ENCODE measurements at places on chromosomes 5 and 9.

GRCh38 chr5:54753034-54753433 is 232.4 kb downstream of the ESM1 start:
- no peak for DNase-seq

DNA sequence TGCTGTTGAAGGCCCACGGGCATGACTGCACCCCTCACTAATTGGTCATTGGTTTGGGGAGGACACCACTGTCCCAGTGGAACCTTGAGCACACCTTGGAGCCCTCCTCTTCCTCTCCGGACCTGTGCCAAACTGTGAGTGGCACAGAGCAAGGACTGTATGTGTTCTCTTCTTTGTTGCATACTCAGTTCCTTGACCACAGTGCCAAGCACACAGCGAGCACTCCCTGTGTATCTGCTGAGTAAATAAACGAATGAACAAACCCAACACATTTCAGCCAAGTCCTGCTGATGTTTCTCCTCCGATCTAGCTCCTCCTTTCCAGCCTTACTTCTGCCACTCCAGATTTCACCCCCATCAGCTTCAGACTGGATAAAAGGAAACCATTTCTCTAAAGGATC is 2.7 kb upstream of the TRIM52 start:
- DNase-seq: no peak

- peak; percentile 49 for DNase-seq
Measured at GRCh38 chr9:20620650-20621470, 1.4 kb downstream of the MLLT3 start.

DNA sequence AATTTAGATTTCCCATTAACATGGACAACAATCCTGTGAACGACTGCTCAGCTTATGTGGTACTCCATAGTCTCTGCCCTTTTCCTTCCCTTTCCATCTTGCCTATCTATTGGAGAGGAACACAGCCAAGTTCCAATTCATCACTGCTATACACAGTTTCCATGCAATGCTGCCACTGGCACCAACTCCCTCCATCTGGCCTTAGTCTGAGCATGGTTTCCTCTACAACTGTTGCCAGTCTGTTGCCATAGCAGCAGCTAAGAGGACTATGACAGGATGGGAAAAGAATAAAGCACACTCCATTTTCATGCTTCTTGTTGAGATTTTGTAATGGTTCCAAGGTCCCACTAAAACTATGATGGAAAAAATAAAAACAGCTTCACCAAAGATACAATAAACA is 189.0 kb downstream of the HCN1 start:
- DNase-seq: no peak

- no peak for DNase-seq
Measured at GRCh38 chr9:27468462-27469110, 55.5 kb upstream of the IFNK start.

DNA sequence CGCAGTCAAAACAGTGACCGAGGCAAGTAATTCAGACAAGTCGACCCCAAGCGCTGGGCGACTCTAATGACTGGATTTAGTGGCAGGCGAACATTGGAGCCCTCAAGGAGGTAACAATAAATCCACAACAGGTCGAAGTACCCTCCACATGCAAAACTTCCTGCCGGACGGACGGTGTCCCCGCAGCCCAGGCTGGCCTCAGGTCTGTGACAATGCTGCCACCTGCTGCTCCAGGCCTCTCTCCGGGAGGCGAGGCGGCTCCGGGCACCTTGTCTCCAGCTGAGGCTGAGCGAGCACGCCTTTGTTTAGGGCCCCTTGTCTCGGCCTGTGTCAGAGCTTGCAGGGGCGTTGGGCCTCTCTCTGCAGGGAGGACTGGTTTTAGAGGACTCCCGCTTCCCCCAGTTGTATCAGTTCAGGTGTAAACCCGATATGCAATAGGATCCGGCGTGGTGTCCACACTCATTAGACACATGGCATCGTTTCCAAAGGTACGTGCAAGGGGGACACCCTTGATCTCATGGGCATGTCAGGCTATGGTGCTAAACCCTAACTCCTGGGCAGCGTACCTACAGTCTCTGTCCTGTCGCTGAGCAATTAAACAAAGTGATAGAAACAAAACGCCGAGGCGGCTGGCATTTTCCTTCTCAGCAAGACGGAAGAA is 628.0 kb upstream of the ADAMTS16 start:
- no peak for DNase-seq

DNA sequence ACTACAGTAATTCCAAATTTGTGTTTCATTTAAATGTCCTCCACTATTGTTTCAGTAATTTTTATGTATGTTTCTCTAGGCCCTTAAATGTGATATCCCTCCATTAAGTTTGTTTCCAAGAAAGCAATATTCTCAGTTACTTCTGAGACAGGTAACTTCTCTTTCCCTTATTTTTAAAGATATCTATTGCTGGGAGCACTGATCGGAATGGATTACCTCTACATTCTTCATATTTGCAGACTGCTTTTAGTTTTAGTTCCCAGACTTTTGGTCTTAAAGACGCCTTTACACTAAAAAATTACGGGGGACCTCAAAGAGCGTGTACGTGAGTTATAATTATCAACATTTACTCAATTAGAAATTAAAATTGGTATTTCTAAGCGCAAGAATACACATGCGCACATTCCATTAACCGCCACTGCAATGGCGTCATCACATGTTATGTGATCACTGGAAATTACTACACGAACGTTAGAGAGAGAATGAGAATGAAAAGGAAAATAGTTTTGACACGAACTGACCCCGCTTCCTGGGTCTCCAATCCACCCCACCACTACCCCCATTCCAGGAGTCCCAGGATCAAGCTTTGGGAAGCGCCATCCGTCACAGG is 519 bp upstream of the RAD50 start:
- peak; percentile 2 for DNase-seq

GRCh38 chr9:134503301-134504105 is 138.1 kb upstream of the COL5A1 start:
- DNase-seq: no peak

DNA sequence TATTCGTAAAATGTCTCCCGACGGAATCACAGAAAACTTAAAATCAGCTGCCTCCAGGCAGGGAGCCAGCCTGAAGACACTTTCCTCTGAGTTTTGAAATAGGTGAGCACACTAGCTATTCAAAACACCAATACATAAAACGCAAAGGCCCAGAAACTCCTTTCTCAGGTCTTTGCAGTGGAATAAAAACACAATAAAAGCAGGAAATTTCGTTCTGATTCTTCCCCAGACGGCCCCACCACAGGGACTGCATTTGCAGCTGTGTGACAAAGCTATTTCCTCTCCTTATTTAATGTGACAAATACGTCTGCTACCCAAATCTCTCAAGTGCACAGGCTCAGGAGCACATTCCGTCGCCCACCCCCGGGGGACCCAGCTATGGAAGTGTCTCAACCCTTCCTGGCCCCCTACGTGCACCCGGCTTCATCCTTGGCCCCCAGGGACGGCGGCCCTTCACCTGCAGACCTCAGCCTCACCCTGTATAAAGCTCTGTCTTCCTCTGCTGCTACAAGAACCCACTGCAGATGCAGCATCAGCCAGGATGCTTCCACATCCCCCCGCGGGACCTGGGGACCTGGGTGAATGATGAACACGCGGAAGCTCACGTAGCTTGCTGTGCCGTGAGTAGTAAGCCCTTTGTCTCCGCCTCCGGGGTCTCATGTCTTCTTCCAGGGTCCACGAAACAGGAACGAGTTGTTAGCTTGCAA is 24.9 kb downstream of the AHRR start:
- no peak for DNase-seq

GRCh38 chr9:126439402-126439765 is 112.8 kb downstream of the MVB12B start:
- no peak for DNase-seq

DNA sequence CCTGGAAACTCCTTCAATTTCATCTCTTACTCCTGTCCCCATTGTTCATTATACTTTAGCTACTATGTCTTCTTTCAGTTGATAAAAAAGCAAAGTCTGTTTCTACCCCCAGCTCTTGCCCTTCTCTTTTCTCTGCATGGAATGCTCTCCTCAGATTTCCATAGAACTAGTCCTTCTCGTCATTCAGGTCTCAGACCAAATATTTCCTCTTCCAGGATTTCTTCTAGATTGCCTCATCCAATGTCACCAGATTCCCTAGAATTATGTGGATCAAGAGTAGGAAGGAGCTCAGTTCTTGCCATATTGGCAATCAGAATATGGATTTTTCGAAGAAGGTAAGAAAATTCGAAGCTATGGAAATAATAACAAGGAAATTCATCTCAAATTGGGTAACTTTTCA is 176.1 kb downstream of the GABRG2 start:
- DNase-seq: no peak

DNA sequence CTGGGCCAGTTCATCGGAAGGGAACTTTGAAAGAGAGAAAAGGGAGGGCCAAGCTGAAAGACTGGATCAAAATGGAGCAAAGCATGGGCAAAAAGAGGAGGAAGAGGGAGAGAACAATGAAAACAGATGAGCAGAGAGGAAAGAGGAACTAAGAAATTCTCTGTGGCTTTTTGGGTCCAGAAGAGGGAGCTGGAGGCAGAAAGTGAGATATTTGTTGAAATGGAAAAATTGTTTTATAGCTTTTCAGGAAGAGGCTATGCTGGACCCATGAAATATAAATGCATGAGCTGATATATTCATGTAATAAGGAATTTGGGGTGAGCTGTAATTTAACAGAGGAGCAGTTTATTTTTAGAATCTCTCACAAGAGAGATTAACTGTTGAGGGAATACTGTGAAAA is 457.3 kb downstream of the DMAC1 start:
- DNase-seq: no peak

GRCh38 chr9:126049088-126049487 is 277.5 kb upstream of the MVB12B start:
- DNase-seq: no peak

GRCh38 chr9:11340654-11341053 is 727.9 kb upstream of the PTPRD start:
- no peak for DNase-seq

DNA sequence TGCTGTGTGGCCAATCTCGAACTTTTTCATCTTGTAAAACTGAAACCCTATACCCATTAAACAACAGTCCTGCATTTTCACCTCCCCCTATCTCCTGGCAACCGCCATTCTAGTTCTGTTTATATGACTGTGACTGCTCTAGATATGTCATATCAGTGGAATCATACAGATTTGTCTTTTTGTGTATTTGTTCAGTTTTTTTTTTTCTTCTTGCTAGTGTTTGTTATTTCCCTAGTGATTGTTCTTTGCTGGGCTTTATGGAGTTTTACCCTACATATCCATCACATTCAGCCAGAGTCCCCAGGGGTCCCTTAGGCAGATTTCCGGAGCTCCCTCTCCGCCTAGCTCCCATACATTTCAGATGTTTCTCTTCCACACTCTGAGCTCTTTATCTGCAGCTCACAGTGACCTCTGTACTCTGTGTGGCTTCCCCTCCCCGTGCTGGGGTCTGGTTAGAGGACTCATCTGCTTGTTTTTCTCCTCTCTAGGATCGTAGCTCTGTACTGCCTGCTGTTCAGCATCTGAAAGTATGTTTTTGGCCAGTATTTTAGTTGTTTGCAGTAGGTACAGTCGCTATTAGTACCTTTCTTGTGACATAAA is 25.1 kb upstream of the CARTPT start:
- DNase-seq: no peak

DNA sequence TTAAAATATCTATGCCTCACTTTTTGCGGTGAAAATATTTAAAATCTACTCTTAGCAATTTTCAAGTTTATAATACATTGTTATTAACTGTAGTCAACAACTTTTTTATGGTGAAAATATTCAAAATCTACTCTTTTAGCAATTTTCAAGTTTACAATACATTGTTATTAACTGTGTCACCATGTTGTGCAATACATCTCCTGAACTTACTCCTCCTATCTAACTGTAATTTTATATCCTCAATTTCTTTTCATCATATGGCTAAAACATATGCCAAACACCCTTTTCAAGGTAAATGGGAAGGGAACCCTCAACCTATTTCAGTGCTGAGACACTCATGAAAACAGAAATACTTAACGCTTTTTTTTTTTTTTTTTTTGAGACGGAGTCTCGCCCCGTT is 982.7 kb upstream of the DMAC1 start:
- DNase-seq: no peak

- DNase-seq: no peak
Measured at GRCh38 chr9:132824951-132825350, 53.1 kb downstream of the AK8 start.

DNA sequence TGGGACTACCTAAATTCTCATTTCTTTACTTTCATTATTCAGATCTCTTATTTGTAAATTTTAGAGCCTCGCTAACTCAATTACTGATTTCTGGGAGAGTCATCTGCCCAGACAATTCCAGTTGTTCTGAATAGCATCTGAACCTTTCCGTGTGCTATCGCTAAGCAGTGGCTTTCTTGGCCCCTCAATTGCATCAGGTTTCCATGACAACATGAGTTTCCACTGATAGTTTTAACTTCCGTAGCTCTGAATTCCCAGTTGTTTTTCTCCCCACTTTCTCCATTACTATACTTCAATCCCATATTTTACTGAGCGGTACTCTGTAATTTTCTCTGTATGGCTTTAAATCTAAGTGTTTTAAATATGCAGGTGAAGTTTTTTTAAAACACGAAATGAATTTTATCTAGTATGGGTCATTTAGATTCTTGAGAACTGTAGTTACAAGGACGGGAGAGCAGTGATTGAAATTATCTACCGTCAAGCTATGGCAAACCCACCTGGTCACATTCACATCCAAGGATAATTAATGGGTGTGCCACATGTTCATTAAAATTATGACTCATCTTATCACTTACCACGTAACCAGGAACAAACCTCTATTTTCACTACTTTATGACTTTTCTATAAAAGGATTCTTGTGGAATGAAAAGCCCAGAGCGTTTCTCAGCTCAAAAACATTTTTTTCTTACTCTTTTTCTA is 223.5 kb upstream of the PCSK5 start:
- DNase-seq: no peak

- DNase-seq: no peak
Measured at GRCh38 chr5:67732921-67733320, 482.6 kb upstream of the PIK3R1 start.

GRCh38 chr5:95617057-95617456 is 2.8 kb upstream of the GPR150 start:
- DNase-seq: no peak

All from effector CD4-positive, alpha-beta T cell (primary cell).